NCI-H748 treated with DMSO at 0.1 percent for 48 hours (cell line): ENCODE measurements at places on chromosomes 7 and 10.
A peak's percentile ranks its signal among the peaks of the same experiment; 100 is the strongest.

DNA sequence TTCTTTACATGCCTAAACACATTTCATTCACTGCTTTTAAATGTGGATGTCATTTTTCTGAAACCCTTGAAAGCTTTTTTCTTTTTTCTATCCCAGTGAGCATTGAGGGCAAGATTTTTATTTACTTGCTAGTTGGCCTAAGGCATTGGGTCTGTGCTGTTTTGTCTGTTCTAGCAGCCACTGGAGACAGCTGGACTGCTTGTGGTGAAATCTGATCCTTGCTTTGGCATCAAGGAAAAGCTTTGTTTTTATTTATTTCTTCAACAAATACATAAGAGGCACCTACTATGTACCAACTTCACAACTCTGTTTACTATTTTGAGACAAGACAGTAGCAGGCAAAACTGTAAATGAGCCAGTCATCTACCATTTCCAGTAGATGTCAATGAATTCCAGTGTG is 28.4 kb upstream of the PDLIM1 start:
- no peak for DNase-seq

GRCh38 chr10:51000164-51000563 is 74.1 kb upstream of the PRKG1 start:
- DNase-seq: no peak

DNA sequence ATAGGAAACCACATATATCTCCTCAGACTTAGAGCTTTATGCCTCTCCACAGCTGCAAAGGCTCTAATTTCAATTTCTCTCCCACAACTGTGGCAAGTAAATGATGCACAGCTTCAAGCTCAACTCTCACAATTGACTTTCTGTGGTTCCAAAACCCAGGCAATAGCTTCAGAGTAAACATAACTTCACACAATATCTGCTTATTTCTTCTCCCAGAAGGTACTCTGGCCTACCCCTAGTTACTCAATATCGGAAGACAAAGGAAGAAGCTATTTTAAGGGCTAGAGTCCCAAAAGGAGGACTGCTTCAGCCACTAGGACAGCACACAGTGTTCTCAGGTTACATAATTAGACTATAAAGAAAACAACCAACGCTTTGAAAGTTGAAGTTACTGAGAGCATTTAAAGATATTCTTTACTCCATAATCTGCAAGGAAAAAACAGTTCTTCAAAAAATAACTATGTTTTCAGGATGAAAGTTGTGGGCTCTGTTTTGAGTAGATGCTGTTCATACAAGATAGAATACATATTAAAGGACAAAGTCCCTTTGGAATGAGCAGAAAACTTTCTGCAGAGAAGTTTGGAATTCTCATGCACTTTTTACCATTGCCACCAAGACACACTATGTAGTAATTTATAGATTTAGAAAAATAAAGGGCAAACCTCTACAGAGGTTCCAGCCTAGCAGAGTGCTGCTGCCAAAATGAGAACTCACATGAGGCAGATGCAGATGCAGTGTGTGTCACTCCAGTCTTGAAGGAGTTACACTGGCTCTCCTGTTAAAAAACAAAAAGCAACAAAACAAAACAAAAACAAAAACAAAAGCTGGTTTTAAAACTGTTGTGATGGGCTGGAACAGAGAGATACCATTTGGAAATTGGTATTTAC is 81.8 kb downstream of the NT5C2 start:
- no peak for DNase-seq

- no peak for DNase-seq
Observed at GRCh38 chr7:47502240-47502877, 79.6 kb downstream of the TNS3 start.

- DNase-seq: no peak
Observed at GRCh38 chr10:58384095-58384494, 1.1 kb upstream of the TFAM start.

DNA sequence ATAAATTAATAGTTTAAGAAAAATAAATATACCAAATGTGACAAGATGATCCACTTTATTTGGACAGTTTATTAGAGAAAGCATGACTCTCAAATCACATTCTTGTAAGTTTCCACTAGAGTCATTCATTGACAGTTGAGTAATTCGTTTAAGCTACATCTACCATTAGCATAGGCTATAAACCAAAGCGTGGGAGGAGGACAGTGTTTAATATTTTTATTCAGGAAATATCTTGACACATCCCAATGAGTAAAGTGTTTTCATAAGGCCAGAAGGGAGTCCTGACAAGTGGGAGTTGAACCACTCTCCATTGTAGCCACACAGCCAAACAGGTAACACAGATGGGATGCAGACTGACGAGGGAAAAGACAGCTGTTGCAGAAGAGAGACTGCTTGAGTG is 386.5 kb upstream of the SEMA3D start:
- no peak for DNase-seq

- no peak for DNase-seq
Observed at GRCh38 chr7:47587976-47588375, 6.1 kb upstream of the TNS3 start.

DNA sequence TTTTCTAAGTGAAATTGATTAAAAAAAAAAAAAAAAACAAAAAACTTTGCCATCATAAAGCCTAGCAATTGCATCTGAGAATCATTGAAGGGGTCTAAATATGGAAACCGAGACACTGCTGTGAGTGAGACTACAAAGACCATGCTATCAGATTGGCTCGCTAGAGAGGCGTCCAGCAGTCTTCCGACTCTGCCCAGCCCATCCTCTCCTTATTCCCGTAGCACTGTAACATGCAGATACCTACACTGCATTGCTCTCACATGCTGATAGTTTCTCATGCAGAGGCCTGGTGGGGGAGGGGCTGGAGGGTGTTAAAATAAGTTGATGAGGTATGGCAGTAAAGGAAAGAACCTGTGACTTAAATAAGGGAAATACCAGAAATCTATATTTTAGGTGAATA is 130.7 kb downstream of the NRF1 start:
- DNase-seq: no peak

- no peak for DNase-seq
Observed at GRCh38 chr10:124012991-124013390, 80.4 kb downstream of the CHST15 start.

DNA sequence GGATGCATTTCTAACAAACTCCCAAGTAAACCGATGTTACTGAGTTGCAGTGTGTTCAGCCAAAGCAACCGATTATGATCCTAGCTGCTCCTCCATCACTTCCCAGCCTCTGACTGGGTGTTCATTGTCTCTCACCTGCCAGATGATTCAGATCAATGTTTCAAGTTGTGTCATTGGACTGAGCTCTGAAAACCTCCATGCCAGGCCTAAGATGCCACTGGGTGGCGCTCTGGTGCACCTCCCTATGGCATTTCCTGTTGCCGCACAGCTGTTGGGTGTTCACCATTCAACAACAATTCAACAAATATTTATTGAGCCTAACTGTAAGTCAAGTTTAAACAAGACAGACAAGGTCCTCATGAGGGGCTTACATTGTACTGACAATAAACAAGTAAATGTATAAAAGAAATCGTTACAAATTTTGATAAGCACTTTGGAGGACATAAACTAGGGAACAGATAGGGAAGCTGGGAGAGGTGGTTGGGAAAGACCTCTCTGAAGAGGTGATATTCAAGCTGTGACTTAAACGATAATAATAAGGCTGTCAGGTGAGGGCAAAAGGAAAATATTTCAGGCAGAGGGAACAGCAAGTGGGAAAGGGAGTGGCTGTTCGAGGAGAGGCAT is 22.8 kb downstream of the RGR start:
- DNase-seq: peak; percentile 77

GRCh38 chr10:87659571-87660483 is at the start of gene PAPSS2:
PAPSS2 (plus strand) TSS chr10:87659878; CDS start chr10:87659982, 104 bp downstream.
- DNase-seq: peak; percentile 9

- no peak for DNase-seq
Observed at GRCh38 chr7:39741942-39742623, 118.7 kb downstream of the RALA start.

- no peak for DNase-seq
Observed at GRCh38 chr10:132543916-132544743, 6.5 kb downstream of the INPP5A start.
